Epithelial cell of proximal tubule (primary cell): ENCODE measurements at places on chromosomes 12 and 14.

GRCh38 chr14:33894339-33894738 is 56.5 kb downstream of the EGLN3 start:
- DNase-seq, result no peak

DNA sequence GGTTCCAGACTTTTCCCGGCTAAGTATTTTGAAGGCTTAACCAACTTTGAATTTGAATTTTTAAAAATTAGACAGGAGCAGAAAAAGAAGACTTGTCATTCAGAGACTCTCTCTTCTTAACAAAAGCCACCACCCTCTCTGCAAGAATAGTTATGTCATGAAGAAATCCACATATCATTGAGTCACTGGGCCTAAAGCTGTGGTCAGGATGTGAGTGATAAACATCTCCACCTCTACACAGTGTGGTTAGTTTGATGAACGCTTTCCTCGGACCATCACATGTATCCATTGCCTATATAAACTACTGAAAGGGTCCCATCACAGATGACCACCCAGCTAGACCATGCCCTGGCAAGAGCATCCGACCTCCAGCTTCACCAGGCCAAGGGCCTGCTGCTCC is 226.1 kb downstream of the KSR2 start:
- no peak for DNase-seq

GRCh38 chr14:91112194-91112593 is 1.7 kb upstream of the DGLUCY start:
- DNase-seq, result no peak

DNA sequence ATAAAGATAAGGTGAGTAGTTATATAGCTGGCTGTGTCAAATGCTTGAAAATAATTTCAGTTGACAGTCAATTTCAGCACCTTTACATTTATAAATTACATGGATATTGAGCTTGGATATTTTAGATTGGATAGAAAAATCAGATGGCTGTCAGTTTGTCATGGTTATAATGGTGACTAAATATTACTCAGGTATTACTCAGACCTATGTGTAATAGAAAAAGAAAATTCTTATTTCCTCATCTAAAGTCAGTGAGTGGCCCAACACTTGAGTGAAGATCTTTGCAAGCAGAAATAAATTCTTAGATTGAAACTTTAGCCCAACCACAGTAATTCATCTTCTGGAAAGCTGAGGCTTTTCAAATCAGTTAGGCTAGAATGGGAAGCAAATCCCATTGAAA is 354.4 kb downstream of the NAV3 start:
- no peak for DNase-seq

DNA sequence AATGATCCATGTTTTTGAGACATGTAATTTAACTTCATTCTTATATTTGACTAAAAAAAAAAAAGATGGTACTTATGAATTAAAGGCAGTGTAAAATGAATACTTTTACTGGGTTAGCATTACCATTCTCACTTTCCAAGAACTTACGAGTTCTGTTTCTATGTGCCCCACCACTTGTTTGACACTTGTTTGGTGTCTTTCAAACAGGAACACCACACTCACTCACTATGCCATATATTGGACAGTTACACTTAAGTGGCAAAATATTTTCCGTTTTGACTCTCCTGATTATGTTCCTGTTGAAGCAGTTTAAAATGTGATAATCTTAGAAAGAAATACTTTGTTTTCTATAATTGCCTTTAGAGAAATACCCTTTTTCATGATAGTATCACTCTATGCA is 56.6 kb upstream of the ATXN7L3B start:
- DNase-seq, result no peak

DNA sequence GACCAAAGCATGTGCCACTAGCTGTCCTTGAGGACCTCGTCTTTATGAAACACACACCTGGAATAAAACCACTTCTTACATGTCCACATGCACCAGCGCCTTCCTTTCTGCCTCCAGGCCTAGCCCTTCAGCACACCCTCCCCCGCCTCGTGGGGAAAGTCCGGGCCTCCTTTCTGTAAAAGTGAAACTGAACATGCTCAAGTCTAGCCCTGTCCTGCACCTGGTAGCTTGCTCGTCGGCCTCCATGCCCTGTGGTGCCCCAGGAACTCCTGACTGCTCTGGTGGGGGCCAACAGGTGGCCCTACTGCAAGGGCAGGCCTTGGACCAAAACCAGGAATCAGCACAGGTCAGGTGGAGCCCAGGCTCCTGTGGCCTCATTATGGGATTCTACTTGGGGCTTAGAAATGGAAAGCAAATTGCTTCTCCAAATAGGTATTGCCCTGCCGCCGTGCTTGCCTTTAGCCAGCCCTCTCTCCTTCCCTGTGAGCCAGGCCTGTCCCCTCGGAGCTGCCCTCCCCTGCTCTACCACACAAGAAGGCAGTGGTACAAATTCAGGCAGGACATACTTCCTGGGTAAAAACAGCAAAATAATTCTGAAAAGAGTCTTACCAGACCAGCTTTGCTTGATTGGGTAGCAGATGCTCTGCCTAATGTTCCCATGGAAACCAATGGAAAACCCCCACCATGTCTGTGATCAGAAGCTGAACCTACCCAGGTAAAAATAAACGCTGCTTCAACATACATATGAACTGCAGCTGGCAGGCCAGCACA is 43.5 kb downstream of the ERH start:
- no peak for DNase-seq

GRCh38 chr12:93780101-93780641 is 103.0 kb downstream of the CRADD start:
- no peak for DNase-seq

GRCh38 chr14:93010522-93011140 is 87.7 kb downstream of the CHGA start:
- DNase-seq, result no peak

DNA sequence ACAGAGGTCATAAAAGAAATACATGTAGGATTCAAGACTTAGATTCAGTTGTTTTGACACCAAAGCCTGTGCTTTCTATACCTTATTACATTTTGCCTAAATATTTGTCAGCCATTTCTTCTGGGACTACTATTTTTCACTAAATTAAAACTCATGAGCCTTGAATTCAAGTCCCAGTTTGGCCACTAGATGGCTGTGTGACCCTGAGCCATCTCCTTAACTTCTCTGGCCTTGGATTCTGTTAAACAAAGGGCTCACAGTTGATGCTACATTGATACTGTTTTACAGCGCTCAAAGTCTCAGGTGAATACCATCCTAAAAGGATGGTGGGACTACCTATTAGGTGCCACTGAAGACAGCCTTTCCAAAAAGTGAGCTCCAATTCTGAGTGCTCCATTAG is 39.6 kb upstream of the CCDC198 start:
- no peak for DNase-seq

GRCh38 chr14:55015006-55015405 is 11.9 kb downstream of the WDHD1 start:
- no peak for DNase-seq

DNA sequence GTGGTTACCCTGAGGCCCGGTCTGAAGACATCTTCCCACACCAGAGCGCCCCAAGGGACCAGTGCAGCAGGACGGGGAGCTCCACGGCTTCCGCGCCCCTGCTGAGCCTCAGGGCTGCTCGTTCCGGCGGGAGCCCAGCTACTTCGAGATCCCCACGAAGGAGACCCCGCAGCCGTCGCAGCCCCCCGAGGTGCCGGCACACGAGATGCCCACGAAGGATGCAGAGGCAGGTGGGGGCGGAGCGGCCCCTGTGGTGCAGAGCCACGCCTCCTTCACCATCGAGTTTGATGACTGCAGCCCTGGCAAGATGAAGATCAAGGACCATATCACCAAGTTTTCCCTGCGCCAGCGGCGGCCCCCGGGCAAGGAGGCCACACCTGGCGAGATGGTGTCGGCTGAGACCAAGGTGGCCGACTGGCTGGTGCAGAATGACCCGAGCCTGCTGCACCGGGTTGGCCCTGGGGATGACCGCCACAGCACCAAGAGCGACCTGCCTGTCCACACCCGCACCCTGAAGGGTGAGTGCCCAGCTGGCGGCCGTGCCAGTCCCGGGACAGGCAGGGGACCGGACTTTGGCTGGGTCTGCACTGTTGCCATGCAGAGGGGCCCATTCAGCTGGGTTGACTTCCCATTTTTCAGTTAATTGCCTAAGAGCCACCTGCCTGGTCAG is 18.1 kb downstream of the CEP170B start:
- DNase-seq, result no peak
